ENCODE measurements at places on chromosomes 3 and 15.

- no peak for DNase-seq
These were observed 12.0 kb downstream of the AGTR1 start for GRCh38 chr3:148709560-148710253.

- no peak for DNase-seq
These were observed 7.7 kb downstream of the CCDC54 start for GRCh38 chr3:107384907-107385306.

DNA sequence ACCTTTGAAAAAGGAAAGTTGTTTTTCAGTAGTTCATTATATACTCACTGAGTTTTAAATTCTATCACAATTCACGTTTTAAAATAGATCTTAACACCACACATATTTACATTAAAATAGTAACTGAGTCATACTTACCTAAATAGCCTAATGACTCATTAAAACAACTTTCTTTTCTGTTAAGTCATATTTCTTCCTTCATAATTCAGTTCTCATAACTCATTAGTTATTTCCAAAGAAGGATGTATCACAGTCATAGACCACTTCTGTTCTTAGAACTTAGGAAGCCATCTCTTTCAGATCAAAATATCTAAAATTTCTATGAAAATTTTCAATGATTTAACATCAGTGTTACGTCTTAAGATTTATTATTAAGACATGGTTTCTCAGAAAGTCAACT is 885.9 kb downstream of the FHIT start:
- DNase-seq = no peak

DNA sequence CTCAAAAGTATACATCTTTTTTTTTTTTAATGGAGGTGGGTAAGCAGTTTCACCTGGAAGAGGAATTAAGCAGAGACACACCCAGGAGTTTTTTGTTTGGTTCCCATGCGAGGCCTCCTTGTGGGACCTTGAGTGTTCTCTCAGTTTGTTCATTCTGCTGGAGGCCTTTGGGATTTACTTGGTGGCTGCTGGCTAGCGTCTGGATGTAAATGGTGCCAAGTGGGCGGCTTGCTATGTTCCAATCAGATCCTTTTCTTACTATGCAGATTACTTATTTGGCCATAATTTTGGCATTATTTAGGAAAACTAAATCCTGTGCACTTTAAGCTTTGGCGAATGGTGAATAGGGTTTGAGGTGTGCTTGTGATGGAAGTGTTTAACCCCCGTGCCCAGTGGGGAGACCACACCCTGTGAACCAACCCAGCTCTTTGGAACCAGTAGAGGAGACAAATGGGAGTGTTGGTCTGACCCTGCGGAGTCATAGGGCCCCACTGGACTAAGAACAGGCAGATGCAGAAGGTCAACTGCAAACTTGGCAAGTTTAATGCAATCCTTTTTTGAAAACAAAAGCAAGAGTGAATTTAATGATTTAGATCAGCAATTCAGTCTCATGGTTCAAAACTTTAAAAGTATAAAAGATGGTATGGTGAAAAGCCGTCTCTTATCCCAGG is 79.4 kb downstream of the EBLN2 start:
- DNase-seq = no peak

Measured in NCI-H1092 (cell line).